NCI-H2171 treated with DMSO at 0.1 percent for 48 hours (cell line): ENCODE measurements at places on chromosomes 5 and 9.

DNA sequence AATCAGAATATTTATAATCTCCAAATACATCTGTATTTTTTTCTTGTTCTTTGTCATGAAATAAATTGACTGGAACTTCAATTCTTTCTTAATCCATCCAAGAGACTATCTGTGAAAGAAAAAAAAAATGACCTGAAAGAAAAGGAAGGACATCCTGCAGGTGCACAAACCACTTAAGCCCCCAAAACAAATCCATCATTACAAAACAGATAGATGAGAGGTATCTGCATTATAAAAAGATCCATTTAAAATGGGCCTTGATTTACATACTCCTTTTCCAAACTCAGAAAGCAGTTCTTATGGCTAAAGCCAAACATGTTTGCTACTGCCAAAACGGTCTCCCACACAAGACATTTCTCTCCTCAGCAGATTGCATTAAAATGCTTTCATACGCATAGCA is 85.5 kb downstream of the ELAVL2 start:
- DNase-seq = no peak

DNA sequence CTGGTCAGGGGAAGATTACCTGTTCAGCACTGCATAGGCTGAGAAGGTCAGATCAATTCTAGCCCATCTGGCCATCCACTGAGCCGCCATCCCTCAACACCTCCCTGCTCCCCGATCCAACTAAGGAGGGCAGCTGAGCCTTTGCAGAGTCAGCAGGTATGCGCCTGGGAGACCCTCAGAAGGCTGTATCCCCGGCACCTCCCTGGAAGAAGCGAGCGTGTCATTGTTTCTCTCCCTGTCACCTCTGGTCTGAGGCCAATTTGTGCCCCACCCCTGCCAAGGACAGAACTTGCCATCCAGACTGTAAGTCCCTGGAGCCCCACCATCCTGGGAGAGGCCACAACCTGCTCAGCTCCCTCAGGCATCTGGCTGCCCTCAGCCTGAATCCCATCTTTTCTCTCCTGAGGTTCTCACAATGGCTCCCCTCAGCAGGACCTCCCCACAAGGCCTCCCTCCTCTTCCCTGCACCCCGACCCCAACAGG is 2.6 kb downstream of the CLTB start:
- DNase-seq = no peak

- DNase-seq = no peak
Observed at GRCh38 chr9:69018737-69019136, 4.8 kb upstream of the PRKACG start.

- DNase-seq = no peak
Observed at GRCh38 chr5:136191304-136192014, 1.5 kb downstream of the SMIM32 start.

DNA sequence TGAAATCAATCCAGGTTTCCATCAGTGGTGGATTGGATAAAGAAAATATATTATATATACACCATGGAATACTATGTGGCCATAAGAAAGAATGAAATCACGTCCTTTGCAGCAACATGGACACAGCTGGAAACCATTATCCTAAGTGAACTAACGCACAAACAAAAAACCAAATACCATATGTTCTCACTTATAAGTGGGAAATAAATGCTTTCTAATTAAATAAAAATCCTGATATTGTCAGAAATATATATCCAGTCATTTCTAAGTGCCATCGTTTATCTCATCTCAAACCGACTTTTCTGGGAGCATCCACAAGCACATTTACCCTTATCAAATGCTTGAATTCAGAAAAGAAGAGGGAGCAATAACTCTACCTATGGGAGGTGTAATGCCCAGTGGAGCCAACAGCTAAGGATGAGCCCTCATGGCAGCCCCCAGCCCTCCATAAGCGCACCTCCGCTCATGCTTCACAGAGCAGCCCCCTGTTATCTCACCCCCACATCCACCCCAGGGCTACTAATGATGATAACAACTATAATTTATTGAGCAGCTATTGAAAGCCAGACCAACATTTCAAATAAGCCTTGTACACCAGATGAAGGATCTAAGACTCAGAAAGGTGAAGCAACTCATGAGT is 101.7 kb upstream of the SPOCK1 start:
- DNase-seq = no peak

GRCh38 chr5:171447226-171447625 is 27.8 kb downstream of the FGF18 start:
- DNase-seq = no peak

DNA sequence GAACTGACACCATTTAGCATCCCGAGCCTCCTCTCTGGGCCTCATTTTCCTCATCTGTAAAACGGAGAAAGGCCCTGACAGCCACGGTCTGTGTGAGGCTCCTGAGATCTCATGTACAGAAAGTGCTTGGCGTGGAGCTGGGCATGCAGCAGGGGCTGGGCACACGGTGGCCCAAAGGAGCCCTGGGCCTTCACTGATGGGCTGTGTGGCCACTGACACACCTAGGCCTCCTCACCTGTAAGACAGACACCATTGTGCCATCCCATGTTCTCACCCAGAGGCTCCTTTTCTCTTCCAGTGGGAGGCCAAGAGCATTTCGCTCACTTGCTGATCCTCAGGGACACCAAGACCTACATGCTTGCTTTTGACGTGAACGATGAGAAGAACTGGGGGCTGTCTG is 1.6 kb downstream of the ORM1 start:
- no peak for DNase-seq

DNA sequence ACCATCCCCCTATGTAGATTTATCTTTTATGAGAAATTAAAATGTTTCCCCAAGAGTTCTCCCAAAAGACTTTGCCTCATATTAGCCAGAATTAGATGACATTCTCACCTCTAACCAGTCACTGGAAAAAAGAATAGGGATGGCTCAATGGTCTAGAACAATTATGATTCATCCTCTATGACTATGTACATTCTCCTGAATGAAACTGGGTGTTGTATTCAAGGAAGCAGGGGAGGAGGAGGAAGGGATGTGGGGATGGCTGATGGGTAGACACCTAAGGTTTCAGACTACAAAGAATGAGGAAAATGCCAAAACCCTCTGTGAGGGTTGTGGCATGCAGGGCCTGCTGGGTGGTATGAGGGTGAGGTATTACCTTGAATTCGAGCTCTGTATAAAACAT is 49.5 kb upstream of the BRINP1 start:
- DNase-seq = no peak

DNA sequence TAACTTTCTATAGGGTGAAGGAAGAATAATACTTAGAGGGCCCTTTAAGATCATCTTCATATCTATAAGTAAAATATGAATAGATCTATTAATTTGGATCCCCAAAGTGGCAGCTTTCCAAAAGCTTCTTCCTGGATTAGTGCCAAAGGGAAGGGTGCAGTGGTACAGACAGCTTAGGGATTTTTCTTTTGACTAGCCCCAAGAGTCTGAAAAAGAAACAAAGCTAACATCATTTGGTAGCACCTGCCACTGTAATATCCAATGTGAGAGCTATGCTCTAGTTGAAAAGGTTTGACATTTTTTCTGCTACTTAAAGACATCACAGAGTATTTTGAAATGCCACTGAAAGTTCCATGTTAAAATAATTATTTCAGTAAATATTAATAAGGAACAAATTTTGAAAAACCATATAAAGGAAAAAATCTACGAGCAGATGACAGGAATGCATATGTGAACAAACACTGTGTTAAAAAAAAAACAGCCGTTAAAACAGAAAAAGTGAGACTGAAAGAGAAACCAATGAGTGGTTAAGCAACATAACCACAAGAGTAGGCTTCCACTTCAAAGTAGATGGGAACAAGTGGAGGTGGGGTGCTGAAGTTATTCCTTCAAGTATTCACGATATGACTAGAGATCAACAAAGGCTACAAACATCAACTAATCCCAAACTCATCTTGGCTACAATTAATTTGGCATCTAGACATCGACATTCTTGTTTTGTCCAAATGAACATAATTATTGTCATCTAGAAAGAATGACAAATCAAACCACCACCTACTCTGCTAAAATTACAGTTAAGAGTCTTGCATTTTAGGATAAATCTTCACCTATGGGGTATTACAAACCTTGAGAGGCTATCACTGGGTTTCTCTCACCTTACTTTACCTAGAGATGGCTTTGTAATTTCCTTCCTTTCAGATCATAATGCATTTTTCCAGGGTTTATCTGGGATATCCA is 137.5 kb downstream of the CPLANE1 start:
- DNase-seq = no peak

DNA sequence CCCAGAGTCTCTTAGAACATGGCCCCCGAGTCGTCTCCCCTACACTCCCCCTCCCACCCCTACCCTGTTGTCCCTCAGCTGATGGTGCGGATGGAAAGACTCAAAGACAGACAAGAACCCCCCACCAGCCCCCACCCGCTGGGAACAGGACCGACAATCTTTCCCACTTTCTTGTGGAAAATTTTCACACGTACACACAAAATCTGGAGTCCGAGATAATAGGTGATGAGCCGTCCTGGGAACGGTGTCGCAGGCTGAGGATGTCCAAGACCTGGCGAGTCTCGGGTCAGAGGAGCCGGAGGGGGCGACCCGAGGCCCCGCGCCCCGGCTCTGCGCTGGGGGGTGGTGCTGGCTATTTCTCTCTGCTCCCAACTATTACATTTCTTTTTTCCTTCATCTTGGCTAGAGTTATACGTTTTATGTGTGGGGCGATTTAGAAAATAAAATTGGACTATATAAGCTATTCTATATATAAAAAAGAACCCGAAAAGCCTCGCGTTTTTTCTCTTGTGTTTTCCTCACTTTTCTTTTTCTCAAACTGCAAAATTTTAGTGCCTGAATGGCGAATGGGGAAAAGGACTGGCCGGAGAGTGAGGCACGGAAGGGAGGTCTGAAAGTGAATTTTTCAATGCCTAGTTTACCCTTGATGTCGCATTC is 188.8 kb downstream of the MEF2C start:
- no peak for DNase-seq

GRCh38 chr5:60473654-60474053 is 226.3 kb downstream of the DEPDC1B start:
- no peak for DNase-seq

- no peak for DNase-seq
Observed at GRCh38 chr5:96595300-96596090, 66.7 kb upstream of the CAST start.

GRCh38 chr5:15117688-15118087 is 246.1 kb upstream of the ANKH start:
- DNase-seq = no peak

DNA sequence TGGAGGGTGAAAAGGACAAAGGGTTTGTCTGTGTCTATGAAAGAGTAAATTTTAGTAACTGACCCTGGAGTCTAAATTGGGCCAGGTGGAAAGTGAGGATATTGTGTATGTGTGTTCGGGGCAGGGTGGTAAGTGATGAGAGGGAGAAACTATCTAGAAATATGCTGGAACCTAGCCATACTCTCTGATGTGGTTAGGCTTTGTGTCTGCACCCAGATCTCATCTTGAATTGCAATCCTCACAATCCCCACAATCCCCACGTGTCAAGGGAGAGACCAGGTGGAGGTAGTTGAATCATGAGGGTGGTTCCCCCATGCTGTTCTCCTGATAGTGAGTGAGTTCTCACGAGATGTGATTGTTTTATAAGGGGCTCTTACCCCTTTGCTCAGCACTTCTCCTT is 60.6 kb downstream of the COMMD10 start:
- DNase-seq = no peak

- DNase-seq = no peak
Observed at GRCh38 chr5:155053501-155053900, 39.9 kb downstream of the KIF4B start.

GRCh38 chr9:136764301-136764891 is at the start of gene LCN15:
Gene LCN15 (minus strand): TSS chr9:136764518. CDS start chr9:136764488, 30 bp downstream.
- DNase-seq = no peak

DNA sequence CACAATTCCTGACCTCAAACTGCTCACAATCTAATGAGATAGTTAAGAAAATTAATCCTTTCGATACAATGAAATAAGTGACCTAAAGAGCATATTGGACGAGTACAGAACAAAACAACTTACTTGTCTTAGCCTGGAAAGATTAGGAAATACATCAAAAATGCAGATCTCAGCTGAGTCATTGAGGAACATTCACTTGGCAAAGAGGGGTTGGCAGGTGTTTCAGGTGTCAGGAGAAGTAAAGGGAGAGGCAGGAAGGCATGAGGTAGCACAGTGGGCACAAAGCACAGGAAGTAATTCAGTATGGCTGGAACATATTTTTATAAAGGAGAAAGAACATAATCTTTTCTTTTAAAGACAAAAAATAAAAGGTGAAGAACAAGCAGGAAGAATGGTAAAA is 628.8 kb upstream of the RGMB start:
- DNase-seq = no peak

DNA sequence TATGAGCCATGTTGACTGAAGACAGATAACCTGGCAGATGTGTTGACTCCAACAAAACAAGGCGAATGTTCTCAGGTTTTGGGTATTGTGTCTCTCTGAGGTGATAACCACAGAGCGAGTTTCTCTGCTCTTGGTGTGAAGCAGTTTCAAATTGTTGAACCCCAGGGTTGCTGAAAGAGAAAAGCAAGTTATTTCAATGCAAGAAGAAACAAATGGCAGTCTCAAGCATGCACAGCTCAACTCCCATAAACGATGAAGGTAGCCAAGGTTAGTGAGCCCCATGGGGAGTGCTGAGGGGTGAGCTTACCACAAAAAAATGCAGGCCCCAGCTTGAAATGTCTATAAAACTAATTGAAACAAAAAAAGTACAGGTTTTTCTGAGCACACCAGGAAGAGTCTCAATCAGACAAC is 220.8 kb upstream of the DAPK1 start:
- no peak for DNase-seq

DNA sequence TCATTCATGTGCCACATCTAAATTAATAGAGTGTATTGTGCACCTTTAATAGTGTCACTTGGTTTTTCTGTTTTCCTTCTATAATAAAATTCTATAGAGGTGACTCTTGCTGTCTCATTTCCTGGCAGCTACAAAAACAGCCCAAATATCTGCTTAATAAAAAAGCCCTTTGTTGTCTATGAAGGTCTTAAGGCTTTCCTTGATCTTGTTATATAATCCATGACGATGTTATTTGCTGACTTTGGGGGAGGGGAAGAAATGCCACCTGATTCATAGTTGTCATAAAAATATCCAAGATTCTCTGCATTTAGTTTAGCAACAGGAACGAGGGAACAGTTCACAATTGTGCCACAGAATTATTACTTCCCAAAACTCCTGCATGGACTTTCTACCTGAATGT is 31.3 kb downstream of the CPEB4 start:
- no peak for DNase-seq

- DNase-seq = no peak
Observed at GRCh38 chr5:148909040-148909439, 82.6 kb downstream of the ADRB2 start.

- DNase-seq = no peak
Observed at GRCh38 chr5:66830636-66831035, 234.4 kb downstream of the MAST4 start.

- DNase-seq = no peak
Observed at GRCh38 chr5:179393078-179393477, 47.8 kb upstream of the ADAMTS2 start.

GRCh38 chr9:28267351-28267750 is 694.1 kb upstream of the C9orf72 start:
- DNase-seq = no peak

- DNase-seq = no peak
Observed at GRCh38 chr9:107780960-107781359, 291.4 kb upstream of the KLF4 start.

GRCh38 chr5:132003170-132003744 is 8.2 kb downstream of the ACSL6 start:
- DNase-seq = no peak
